ENCODE measurements at places on chromosomes 6 and 20.
A peak's percentile ranks its signal among the peaks of the same experiment; 100 is the strongest.

- no peak for DNase-seq
These were observed 47.4 kb upstream of the AFDN start for GRCh38 chr6:167779129-167779992.

GRCh38 chr6:108164815-108165706 is 761 bp upstream of the NR2E1 start:
- DNase-seq, result peak; percentile 10

DNA sequence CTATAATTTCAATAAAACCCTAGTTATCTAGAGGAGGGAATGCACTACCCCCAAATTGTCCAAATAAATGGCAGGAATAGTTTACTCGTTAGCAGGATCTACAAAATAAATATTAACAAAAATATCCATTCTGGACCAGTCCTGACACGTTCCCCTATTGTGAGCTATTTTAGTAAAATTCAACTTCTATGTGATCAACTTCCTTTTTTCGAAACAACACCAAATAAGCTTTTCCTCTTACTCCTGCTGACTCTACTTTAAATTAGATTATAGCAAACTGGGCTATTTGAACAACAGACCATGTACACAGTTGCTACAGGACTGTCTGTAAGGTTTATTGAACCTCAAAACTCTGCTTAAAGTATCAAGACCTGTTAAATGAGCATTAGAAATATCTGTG is 154.3 kb downstream of the IPCEF1 start:
- DNase-seq, result no peak

DNA sequence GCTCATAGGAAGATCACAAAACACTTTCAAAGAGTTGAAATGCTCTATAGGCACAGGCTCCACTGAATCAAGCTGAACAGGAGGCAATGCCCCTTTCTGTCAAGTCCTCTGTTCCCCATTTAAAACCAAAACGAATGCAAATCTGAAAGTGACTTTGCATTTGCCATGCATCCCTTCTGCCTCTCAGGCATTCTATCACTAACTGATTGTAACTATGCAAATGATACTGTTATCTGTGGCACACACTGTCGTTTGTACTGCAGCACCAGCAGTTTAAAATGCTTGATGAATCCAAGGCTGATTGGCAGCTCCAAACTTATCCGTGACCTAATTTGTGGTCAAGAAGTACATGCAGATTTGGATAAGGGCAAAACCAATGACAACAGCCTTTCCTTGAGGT is 1067.5 kb upstream of the MAP3K7 start:
- no peak for DNase-seq

- no peak for DNase-seq
These were observed 28.8 kb downstream of the MAP7 start for GRCh38 chr6:136521427-136521826.

DNA sequence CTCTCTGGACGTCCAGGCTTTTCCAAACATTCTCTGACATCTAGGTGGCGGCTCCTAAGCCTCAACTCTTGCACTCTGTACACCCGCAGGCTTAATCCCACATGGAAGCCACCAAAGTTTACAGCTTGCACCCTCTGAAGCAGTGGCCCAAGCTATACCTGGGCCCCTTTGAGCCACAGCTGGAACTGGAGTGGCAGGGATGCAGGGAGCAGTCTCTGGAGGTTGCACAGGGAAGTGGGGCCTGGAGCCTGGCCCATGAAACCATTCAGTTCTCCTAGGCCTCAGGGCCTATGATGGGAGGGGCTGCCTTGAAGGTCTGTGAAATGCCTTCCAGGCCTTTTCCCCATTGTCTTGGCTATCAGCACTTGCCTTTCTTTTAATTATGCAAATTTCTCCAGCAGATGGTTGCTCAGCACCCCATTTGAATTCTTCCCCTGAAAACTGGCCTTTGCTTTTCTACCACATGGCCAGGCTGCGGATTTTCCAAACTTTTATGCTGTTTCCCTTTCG is 64.9 kb downstream of the IRF4 start:
- DNase-seq, result no peak

- DNase-seq, result no peak
These were observed 12.0 kb upstream of the MAPRE1 start for GRCh38 chr20:32807706-32808105.

DNA sequence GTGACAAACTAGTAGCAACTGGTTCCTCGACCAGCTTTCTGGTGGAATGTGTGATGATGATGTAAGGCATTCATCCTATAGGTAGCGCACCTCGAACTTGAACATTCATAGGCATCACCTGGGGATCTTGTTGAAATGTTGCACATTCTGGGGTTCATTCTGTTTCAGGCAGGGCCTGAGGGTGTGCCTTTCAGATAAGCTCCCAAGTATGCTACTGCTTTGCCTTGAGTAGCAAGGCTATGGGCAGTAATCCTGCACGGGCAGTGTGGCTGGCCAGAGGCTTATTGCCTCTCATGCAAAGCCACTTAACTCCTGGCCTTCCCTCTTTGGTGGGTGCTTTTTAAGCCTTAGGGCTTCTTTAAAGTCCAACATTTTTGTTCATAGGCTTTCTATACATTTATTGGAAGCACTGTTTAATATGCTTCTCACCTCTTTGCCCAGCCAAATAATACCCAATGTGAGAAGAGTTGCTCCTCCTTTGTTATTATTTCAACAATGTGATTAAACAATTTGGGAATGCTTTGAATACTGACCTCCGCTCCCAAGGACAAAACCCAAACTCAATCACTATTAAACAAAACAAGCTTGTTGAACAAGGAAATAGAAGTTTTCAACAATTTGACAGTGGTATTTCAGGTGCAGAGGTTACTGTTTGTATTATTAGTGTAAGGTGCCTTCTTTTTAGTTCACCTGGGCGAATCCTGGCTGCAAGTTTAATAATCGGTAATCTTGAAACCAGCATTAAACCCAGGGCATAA is 57.5 kb downstream of the JARID2 start:
- no peak for DNase-seq

DNA sequence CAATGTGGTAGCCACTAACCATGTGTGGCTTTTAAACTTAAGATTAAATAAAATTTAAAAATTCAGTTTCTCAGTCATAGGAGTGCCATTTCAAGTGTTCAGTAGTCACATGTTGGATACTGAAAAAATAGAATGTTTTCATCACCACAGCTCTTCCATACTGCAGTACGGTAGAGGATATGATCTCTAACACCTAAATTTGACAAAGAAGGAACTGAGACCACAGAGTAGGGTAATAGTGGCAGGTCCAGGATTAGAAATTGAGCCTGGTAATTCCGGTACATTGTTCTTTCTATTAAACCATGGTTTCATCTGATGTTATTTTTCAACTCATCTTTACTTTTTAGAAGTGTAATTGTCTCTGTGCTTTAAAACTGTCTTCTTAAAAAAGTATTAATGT is 104.0 kb downstream of the CD2AP start:
- no peak for DNase-seq

DNA sequence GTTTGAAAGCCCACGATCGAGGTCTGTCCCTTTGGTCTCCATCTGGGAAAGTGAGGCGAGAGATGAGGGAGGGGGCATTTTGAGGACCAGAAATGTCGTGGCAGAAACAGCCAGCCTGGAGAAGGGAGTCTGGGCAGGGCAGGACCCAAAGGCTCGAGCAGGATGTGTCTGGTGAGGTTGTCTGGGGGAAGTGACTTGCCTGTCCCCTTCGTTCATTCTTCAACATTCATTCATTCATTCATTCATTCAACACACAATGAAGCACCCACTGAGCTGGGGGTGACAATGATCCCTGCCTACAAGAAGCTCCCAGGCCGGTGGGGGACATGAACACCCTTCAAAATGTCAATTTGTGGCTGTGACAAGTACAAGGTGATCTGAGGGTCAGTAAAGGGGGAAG is 80.5 kb downstream of the CEBPB start:
- DNase-seq, result no peak

- DNase-seq, result no peak
These were observed 71.2 kb downstream of the FYN start for GRCh38 chr6:111802015-111802414.

GRCh38 chr20:47479506-47479905 is 22.2 kb upstream of the NCOA3 start:
- no peak for DNase-seq

DNA sequence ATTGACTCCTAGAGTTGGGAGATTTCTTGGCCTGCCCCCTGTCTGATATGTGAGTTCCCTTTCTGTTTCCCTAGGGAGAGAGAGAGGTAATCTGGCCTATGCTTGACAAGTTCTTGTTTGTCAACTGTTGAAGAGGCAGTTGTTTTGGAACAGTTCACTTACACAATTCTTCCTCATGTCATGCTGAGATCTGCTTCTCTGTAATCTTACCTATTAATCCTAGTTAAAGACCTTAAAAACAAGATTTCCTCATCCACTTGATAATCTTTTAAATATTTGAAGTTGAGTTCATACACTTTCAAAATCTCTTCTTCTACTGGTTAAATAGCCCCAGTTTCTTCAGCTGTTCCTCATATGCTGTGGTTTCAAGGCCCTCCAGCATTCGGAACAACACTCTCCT is 89.9 kb downstream of the FIG4 start:
- no peak for DNase-seq

GRCh38 chr6:31498748-31499147 is 803 bp downstream of the MICB start:
- DNase-seq, result no peak

DNA sequence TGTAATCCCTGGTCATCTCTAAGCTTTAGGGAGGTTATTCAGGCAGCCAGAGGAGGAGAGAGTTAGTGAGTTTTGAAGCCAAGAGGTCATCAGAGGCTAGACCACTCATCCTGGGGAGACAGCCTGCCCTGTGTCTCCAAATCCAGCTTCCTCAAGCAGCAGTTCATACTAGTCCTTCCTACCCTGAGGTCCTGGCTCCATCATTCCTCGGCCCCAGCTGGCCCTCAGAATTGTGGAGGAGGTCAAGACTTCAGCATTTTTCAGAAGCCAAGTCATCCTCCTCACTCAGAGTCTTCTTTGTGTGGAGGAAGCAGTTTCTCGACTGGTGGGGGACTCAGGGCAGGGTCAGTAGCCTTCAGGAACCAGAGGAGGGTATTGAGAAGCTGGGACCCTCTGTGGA is 12.4 kb upstream of the KIAA1755 start:
- DNase-seq, result no peak

- DNase-seq, result no peak
These were observed 90.6 kb upstream of the TOP1 start for GRCh38 chr20:40938020-40938419.

GRCh38 chr20:20895537-20895936 is 183.1 kb upstream of the RALGAPA2 start:
- no peak for DNase-seq

- DNase-seq, result no peak
These were observed 15.9 kb downstream of the DLL1 start for GRCh38 chr6:170274713-170275560.

- peak; percentile 16 for DNase-seq
These were observed 67.7 kb upstream of the SRSF6 start for GRCh38 chr20:43389839-43390626.

- no peak for DNase-seq
These were observed 64.9 kb upstream of the TGM3 start for GRCh38 chr20:2230726-2231488.

GRCh38 chr20:53085720-53086119 is 113.6 kb downstream of the TSHZ2 start:
- no peak for DNase-seq

- no peak for DNase-seq
These were observed 32.0 kb upstream of the SSTR4 start for GRCh38 chr20:23003077-23003635.

- DNase-seq, result no peak
These were observed 131.7 kb downstream of the GPX5 start for GRCh38 chr6:28657381-28657768.

- no peak for DNase-seq
These were observed 727.9 kb upstream of the MAN1A1 start for GRCh38 chr6:120077489-120077888.

DNA sequence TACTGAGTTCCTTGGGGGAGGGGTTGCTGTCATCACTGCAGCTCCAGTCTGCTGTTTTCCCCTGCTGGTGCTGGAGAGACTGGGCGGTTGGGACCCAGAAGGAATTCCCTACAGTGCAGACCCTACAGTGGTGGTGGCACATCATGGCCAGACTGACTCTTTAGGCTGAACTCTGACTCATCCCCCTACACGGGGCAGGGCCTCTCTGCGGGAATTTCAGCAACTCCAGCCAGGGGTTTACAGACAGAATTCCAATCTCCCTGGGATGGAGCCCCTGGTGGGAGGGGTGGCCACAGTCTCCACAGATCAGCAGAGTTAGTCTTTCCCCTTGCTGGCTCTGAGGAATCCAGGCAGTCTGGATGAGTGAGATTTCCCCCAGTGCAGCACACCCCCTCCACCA is 46.9 kb upstream of the MAPK13 start:
- no peak for DNase-seq
